ENCODE measurements at places on chromosomes 3 and 15. TPM values are rescaled to one million over a fixed set of nuclear protein-coding genes. Genes with fewer than 3 reads are reported as not detected.

CPLX3 gene
- not detected for total RNA-seq

DNA sequence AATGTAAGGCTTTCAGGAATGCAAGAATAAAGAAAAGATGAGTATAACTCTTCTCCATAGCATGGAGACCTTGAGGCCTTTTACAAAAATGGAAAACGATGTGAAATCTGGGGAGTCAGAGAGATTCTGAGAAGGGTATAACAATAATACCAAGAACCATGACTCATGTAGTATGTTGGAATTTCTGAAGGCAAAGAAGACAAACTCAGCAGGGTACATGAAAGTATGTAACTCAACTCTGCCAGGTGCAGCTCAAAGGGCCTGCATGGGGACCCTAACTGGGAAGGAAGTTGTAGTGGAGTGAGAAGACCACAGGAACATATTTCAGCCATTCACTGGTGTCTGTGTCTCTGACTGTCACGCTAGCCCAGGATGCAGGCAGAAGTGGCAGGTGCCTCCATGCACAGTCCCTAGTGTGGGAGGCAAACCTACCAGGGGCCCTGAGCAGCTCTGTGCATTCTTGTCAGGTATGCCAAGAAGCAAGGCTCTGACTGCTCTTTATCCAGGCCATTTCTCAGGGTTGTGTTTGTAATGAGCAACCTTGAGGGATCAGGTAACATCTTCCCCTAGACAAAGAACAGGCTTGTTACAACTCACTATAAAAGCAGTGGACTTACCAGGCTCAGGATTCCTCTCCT is 57.2 kb downstream of the GPR156 start:
- DNase-seq, result no peak

DNA sequence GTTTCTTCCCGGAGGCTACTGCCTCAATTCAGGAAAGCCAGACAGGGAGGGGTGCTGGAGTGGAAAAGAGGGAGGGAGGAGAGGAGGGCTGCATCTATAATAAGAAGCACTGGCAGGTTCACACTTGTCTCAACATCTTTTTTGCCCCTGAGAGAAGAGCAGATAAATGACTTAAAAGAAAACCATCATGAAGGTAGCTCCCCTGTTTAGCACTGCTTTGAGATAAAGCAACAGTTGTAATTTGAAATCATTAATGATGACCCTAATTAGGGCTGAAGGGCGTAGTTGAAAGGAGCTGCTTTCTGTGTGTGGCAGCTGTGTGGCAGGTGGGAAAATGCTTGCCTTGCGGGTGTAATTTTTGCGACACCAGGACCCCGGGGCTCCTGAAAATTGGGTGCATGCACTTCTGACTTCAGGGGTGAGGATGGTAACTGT is 222.8 kb upstream of the IL12A start:
- DNase-seq, result no peak

DNA sequence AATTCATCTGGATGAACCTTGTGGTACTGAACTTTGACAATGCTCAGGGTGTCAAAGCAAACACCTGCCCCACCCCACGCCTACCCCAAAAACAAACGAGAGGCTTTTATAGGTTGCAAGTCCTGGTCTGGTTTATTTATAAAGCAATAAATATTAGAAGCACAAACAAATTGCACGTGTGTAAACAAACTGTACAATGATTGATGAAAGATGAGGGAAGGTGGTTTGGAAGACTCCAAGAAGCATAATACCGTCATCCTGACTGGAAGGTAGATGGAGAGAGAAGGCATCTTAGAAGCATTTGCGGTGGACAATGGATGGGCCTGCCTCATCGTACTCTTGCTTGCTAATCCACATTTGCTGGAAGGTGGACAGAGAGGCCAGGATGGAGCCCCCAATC is 5.2 kb downstream of the ACTC1 start:
- no peak for DNase-seq
